NCI-H1105 treated with DMSO at 0.1 percent for 48 hours (cell line): ENCODE measurements at places on chromosomes 7 and 10.

DNA sequence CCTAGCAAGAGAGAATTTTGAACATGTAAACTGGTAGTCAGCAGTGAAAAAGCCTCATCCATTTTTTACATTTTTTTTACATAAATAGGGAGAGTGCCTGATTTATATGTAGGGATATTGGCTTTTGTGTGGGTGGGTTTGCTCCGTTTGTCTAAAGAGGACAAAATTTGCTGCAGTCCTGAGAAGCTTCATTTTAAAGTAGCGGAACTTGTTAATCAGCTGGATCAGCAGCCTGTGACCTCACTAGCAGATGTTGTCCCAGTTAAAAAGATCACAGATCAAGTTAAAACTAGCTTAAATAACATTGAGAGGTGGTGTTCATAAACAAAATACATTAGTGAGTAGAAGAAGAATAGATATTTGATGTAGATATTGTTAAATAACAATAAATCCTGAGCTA lies 2.6 kb downstream of the ATRNL1 start:
- no peak for DNase-seq

- DNase-seq, result no peak
Measured at GRCh38 chr7:99373091-99374066, 1.2 kb upstream of the ARPC1B start.

GRCh38 chr7:114527589-114527988 lies 113.0 kb downstream of the FOXP2 start:
- DNase-seq, result no peak

GRCh38 chr10:34627331-34627730 lies 187.8 kb downstream of the PARD3 start:
- DNase-seq, result no peak
